Activated naive CD4-positive, alpha-beta T cell treated with Interleukin-2 at 50 U/mL for 16 hours (primary cell): ENCODE measurements at places on chromosomes 11 and 22.

GRCh38 chr22:19800761-19801244, 40.2 kb downstream of the TBX1 start:
- no peak for DNase-seq

GRCh38 chr11:64360448-64360921, 1.5 kb downstream of the RPS6KA4 start:
- DNase-seq, result no peak

GRCh38 chr11:115674176-115674936, 170.1 kb upstream of the CADM1 start:
- no peak for DNase-seq

- no peak for DNase-seq
Measured at GRCh38 chr22:28792491-28793383, 7.6 kb downstream of the XBP1 start.

DNA sequence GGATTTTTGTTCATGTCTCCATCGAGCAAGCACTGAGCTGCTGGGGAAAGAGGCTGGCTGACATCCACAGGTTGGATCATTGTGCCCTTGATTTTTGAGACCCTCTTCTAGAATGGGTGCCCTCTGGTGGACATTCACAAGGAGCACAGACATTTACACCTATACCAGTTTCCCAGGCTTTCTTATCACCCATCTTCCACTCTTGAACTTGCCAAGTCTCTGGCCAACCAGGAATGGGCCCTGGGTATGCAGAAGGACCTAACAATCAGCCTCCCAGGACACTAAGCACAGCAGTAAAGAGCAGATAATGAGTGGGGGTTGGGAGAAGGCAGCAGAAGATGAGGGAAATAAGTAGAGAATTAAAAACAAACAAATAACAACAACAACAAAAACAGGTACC, 5.7 kb upstream of the INTS4 start:
- DNase-seq, result peak; percentile 34

DNA sequence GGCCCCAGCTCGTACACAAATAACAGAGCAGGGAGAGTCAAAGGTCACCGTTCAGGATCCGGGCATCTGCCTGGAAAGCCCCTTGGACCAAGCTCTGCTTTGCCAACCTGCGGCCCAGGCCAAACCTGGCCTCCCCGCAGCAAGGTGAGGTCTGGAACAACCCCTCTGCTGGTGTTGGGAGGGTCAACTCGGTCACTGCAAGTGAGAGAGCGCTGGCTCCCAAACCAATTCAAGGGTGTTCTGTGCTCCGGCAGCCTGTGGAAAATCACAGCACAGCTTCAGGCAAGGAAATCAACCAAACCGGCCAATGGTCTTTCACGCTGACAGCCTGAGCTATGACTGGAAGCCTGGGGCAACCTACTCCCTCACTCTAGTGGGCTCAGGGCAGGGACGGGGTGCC, 63.4 kb downstream of the MYH9 start:
- DNase-seq, result no peak

DNA sequence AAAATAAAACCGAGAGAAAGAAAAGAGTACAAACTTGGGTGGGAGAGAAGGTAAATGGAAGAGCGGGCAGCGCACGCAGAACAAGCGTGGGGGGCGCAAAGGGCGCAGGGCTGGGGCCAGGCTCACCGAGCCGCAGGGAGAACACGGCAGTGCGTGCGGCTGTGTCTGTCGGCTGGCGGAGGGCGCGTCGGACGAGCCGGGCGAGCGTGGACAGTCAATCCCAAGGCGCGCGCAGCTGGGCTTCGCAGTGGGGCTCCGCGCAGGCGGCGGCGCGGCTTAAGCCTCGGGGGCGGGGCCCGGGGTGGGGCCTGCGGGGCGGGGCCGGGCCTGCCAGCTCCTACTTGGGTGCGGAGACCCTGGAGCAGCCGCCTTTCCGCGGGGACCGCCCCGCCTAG, at the start of gene UCP2:
Gene UCP2, minus strand, starts transcription at position 249 of the 395 bp plus-strand sequence. CDS start 4,465 bp downstream, outside the sequence.
- peak; percentile 85 for DNase-seq

DNA sequence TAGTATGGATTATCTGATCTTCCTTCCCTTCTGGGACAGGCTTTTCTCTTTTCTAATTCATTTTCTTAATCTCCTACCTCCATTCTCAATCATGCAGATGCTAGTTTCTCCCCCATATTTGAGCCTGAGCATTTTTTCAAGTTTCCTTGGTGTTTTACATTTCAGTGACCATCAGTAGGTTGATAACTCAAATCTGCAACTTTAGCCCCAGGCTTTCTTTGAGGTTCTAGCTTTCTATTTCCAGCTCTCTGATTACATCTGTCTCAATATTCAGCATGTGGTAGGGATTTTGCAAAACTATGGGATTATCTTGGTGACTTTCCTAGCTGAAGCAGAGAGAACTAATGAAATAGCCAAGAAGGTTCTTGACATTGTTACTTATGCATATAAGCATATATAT, 67.8 kb downstream of the ARHGEF12 start:
- DNase-seq, result no peak

- DNase-seq, result no peak
Measured at GRCh38 chr11:116285026-116285425, 487.8 kb downstream of the BUD13 start.

DNA sequence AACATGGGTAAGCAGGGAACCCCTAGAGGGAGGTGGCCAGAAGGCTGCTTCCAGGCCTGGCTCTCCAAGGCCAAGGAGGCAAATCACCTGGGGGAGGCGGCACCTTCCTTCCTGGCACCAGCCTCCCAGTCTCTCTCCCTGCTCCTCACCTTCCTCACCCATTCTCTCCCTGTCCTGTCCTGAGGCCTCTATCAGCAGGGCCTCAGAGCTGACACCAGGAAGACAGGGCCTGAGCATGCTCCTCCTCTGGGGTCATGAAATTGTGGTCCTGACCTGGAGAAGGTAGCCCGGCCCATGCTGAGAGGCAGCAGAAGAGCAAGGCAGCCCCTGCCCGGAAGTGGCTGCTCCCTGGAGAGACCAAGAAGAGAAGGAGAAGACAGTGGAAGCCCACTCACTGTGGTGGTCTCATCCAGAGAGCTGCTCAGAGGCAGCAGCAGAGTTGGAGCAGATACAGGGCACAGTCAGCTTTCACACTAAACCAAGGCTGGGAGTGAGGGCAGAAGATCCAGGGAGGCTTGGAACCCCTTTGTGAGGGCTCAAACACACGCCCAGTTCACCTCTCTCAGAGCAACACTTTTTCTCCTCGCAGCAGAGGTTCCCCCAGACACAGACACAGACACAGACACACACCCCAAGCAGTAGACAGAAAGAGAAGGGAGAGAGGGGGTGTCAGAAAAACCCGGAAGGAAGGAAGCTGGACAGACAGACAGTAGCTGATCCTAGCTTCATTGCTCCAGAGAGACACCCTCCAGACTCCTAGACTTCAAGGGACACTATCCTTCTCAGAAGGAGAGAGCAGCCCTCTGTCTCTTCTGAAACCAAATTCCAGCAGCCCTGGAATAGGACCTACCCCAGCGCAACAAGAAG, 1.8 kb downstream of the BCL9L start:
- DNase-seq, result peak; percentile 14

GRCh38 chr22:23844739-23845202, 6.0 kb upstream of the DERL3 start:
- no peak for DNase-seq

- DNase-seq, result no peak
Measured at GRCh38 chr11:19345519-19345847, 104.7 kb upstream of the E2F8 start.

DNA sequence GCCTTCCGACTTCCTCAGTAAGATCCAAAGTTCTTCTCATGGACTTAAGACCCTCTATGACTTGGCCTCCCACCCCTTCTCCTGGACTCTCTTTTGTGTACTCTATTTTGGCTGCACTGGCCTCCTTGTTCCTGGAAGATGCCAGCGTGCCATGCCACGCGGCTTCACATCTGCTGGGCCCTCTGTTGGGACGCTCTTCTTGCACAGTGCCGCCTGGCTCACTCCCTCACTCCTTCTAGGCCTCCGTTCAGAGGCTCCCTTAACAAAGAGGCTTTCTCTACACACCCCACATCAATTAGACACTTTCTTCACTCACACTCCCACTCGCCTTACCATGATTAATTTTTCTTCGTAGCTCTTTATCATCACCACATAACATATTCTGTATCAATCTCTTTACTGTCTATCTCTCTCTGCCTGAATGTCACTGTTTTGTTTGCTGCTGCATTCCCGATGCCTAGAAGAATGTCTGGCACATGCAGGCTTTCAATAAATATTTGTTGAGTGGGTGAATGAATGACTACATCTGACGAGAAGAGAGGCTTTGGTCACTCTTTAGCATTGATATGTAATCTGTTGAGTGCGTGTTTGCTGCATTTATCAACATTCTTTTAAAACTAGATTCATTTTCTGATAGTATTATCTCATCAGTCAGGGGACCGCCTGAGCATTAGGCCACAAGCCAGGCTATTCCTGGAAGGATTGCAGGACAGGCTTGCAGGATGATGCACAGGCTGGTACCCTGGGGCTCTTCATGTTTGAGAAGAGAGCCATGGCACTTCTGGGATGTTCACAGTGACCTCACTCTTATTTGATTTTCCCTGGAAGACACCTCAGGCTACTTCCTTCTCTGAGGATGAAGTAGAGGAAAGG, 60.6 kb upstream of the AMPD3 start:
- DNase-seq, result no peak

DNA sequence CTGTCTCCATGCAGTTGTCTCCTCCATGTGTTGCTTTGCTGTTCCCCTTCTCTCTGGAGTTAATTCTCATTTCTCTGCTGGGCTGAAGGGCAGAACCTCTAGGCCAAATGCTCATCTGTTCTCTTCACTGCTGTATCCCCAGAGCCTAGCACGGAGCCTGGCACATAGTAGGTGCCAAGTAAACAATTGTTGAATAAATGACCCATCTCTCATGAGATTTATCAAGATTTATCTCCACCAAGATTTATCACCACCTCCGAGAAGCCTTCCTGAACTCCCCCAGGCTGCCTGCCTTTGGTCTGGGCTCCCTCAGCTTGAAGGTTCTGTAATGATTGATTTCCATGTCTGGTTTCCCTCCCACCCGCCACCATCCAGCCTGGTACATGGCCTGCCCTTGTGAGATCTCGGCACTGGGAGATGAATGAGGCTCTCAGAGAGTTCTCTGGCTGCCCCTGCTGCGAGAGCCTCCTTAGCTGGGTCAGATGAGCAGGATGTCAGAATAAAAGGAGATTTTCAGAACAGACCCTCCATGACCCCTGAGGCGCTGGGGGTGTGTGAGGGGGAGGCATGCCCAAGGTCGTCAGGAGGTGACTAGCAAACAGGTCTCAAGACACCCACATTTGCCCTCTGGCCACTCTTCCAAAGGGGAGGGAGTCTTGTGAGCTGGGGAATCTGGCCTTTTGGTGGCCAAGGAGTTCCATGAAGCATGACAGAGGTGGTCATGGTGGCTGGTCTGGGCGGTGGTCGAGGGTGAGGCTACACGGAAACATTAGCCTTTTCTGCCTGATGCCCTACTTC, 2.4 kb upstream of the GDPD5 start:
- no peak for DNase-seq

DNA sequence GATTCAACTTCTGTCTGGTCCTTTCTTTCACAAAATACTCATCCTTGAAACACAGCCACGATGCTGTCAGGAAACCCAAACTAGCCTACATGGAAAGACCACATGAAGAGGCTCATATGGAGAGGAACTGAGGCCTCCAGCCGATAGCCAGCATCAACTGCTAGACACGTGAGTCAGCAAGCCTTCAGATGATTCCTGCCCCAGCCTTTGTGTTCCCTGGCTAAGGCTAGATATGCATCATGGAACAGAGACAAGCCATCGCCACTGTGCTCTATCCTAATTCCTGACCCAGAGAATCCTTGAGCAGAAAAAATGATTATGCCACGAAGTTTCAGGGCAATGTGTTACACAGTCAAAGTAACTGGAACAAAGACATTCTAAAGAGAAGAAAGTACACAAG, 75.5 kb downstream of the ENTHD1 start:
- no peak for DNase-seq

DNA sequence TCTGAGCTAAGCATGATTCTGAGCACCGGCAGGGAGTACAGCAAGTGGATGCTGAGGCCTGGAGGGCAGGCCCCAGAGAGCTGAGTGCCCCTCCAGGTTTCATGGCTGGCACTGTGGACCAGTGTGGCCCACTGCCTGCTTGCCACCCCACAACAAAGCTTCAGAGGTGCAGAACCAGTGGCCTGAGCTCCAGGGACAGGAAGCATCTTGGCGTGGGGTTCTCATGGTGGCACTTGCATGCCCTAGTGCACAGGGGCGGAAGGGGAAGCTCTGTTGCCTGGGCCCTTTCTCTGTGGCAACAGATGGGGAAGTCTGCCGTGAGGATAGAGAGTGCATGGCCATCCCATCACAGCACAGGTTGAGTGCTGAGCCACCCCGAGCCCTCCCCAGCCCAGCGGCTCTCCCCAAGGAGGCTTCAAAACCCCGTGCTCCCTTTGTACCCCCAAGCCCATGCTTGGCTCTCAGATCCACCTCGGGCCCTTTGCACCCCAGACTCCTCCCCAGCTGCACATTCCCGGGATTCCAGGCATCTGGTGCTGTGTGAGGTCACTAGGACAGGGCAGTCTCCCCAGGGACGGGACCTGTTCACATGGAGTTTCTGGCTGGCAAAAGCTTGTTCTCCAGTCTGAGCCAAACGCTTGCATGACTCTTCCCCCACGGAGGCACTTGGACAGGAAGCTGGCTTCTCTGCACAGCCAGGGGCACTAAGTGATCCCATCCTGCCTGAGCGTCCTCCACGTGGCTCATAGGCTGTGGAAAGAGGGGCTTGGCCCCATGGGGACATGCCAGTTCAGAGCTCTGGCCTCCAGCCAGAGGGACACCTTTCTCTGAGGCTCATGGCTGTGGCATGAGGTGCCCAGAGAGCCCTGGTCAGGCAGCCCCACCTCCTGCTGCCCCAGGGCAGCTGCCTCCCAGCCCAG, 4.2 kb downstream of the SLC25A1 start:
- no peak for DNase-seq

DNA sequence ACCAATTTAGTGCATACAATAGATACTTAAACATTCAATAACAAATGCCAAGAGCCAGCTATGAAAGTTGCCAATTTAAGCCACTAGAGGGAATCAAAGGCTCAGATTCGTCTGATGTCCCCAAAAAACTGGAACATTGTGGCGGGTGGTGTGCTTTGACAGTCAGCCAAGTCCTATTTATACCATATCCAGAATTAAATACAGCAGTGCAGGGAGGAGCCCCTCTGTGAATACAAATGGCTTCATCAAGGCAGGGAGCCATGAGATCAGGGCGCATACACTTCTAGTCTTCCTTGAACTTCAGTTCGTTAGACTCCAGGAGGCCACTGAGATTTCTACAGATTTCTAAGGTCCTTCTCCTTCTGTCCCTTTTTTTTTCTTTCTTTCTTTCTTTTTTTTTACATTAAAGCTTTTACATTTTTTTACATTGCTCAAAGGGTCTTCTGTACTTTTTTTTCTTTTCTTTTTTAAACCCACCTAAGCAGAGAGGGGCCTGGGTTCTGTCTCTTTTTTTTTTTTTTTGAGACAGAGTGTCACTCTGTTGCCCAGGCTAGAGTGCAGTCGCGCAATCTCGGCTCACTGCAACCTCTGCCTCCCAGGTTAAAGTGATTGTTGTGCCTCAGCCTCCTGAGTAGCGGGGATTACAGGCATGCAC, 41.5 kb upstream of the HSPA8 start:
- peak; percentile 9 for DNase-seq
